Osteocyte (in vitro differentiated cells): ENCODE measurements at places on chromosomes 13 and 19. TPM values are rescaled to one million over a fixed set of nuclear protein-coding genes. Genes with fewer than 3 reads are reported as not detected.

The PGLYRP2 gene
- not detected in 2 replicates for total RNA-seq

The BRSK1 gene
- total RNA-seq, result 18.0 and 23.9 TPM in 2 replicates

The SERPINE3 gene
- not detected in 2 replicates for total RNA-seq

The ZNF714 gene
- 7.5 and 7.9 TPM in 2 replicates for total RNA-seq

The OR4F17 gene
- not detected in 2 replicates for total RNA-seq

The LMTK3 gene
- total RNA-seq, result 0.32 and 0.39 TPM in 2 replicates

The METTL21C gene
- not detected in 2 replicates for total RNA-seq

The ZIC5 gene
- total RNA-seq, result 8.8 and 9.4 TPM in 2 replicates

The PSG11 gene
- not detected in 2 replicates for total RNA-seq

The RNF113B gene
- not detected in 2 replicates for total RNA-seq

The KCNJ14 gene
- 0.86 and 1.6 TPM in 2 replicates for total RNA-seq

The LHFPL6 gene
- total RNA-seq, result 173 and 174 TPM in 2 replicates

The PRTN3 gene
- total RNA-seq, result not detected in 2 replicates

The IGFL3 gene
- total RNA-seq, result not detected in 2 replicates
